ENCODE measurements at places on chromosomes 13 and 19.

- no peak for DNase-seq
These were observed 607.3 kb downstream of the UQCRFS1 start for GRCh38 chr19:28605501-28606268.

- no peak for DNase-seq
These were observed 36.2 kb downstream of the SPATA13 start for GRCh38 chr13:24196593-24197197.

DNA sequence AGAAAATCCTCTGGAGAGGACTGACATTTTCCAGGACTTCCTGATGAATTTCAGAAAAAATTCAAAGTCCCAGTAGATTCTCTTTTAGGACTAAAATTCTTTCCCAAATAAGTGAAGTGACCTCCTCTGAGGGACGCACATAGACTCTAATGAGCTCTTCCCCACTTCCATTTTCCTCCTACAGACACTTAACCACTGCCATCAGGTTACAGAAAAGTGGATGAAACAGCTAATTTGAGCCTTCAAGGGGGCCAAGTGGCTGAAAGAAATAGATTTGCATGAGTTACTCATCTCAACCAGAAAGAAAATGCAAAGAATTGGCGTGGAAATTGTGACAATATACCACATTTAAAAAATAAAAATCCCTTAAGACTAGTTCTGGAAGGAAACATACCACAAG, 185.3 kb upstream of the EDNRB start:
- DNase-seq = no peak

DNA sequence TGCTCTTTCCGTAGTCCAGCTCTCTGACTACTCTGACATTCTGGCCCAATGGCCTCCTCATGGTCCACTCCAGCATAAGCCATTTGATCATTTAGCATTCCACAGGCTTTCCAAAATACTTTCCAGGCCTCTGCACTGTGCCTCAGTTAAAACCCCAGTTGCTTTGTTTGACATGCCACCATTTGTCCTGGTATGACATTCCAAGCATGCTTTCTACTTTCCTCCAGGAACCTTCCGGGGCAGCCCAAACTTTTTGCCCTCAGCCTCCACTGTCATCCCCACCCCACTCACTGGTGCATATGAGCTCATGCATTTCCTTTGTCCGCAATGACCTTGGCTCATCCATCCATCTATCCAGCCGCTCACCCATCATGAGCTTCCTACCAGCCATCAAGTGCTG, 41.8 kb upstream of the WASF3 start:
- no peak for DNase-seq

- no peak for DNase-seq
These were observed 17.0 kb downstream of the PAK4 start for GRCh38 chr19:39142630-39143029.

GRCh38 chr13:55576389-55576788, 1564.3 kb upstream of the PRR20A start:
- DNase-seq = no peak

- DNase-seq = no peak
These were observed 334.0 kb downstream of the TBC1D4 start for GRCh38 chr13:75147946-75148345.

DNA sequence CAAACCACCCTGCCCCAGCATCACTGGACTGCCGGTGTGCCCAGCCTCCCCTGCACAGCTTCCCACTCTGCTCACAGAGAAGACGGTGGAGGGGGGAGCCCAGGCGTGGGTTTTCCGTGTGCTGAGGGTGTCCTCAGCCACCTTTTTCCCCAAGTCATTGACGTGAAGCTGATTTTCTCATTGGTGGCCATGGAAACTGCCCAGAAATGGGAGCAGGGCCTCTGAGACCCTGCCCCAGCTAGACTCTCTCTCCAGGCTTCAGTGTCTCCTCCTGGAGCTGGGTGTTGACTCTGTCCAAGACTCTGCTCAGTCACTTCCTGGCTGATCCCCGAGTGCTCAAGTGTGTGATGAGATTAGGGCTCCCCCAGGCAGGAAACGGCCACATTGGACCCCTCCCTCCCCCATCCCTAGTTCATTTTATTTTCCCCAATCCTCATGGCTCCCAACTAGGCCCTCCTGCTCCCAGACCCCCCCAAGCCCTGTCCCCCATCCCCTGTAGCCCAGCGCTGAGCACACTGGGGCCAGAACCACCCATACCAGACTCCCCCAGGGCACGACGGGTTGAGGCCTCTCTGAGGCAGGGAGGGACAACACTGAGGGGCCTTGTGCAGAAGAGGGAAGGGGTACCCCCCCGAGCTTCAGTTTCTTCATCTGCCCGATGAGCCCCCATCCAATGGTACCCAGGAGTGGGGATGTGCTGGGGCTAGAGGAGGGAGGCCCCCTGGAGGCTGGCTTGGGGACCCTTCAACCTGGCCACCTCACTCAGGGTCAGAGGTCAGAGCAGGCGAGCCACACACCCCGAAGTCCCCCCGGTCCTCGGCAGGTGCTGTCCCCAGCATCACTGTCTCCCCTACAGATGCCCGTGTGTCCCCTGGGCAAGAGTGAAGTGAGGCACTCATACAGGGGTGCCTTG, 1.2 kb upstream of the F2RL3 start:
- DNase-seq = no peak

DNA sequence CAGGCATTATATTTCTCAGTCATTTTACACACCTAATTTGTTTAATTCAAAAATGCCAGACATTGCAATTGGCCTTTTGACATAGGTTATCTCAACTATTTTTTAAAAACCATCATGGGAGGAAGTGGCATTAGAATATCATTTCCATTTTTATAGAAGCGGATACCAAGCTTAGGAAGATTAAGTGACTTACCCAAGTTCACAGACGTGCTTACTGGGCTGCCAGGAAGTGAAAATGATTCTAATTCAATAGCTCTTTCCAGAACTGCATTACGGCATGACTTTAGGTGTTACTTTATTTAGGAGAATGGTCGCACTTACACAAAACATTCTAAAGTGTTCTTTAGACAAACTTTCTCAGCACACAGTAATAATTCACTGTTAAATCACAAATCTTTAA, 231.9 kb downstream of the KLF12 start:
- no peak for DNase-seq

GRCh38 chr13:72258340-72258981, 391.5 kb upstream of the DACH1 start:
- no peak for DNase-seq

DNA sequence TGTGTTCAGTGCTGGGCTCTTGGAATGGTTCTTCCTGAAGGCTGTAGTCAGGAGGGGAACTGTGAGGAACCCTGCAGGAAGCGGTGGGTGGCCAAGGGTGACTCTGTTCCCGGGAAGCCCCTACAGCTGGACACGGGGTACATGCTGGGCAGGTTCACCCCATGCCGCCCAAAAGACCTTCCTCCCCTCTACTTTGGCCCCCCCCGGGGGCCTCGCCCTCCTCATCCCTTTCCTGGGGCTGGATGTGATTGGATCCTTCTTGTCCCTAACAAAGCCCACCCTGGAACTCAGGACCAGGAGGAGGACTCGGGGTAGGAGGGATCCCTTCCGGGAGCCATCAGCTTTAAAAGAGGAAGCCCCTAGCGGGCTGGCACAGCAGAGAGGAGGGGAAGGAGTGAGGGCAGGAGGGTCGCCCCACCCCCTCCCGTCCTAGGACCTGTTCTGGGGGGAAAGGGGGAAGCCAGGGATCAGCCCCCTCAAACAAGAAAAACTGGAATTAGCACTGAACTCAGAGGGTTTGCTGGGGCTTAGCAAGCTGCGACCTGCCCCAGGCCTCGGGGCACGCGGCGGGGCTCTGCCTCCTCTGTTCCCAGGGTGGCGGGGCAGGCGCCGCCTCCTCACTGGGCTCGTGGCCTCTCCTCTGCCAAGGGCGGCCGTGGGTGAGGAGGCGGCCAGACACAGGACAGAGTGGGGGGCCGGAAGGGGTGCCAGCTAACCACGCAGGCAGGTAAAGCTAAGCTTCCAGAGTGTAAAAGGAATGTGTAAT, 4.0 kb downstream of the CEBPA start:
- DNase-seq = no peak

- no peak for DNase-seq
These were observed 545.5 kb downstream of the UQCRFS1 start for GRCh38 chr19:28667348-28667977.

DNA sequence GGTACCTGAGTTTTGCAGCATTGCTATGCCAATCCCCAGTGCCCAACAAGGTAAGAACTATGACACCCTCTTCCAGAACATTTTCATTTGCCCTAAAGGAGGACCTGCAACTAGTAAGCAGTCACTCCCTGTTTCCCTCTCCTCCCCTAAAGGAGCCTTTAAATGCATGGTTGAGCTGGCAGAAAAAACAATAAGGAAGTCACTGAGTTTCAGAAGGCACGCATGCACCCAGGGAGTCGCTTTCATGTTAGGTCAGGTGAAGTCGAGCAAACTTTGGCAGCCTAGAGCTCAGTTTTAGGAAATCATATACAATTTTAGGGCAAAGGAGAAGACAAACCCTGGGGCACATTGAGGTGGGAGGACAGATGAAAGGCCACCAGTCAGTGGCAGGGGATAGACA, 11.8 kb downstream of the NLRP11 start:
- DNase-seq = no peak

GRCh38 chr13:78036841-78037240, 118.2 kb upstream of the EDNRB start:
- DNase-seq = no peak

- DNase-seq = no peak
These were observed 9.0 kb downstream of the TNFSF14 start for GRCh38 chr19:6660930-6661329.

GRCh38 chr19:16078759-16079707, 2.7 kb downstream of the TPM4 start:
- DNase-seq = no peak

- no peak for DNase-seq
These were observed 51.5 kb downstream of the INSR start for GRCh38 chr19:7242601-7243258.

GRCh38 chr19:41784743-41785142, 11.6 kb upstream of the CEACAM3 start:
- DNase-seq = no peak

GRCh38 chr13:113919761-113920559, 53.9 kb downstream of the C13orf46 start:
- no peak for DNase-seq

- no peak for DNase-seq
These were observed 2.9 kb upstream of the MAP1S start for GRCh38 chr19:17716309-17716929.

GRCh38 chr13:104996022-104996421, 1539.4 kb downstream of the EFNB2 start:
- no peak for DNase-seq

- DNase-seq = no peak
These were observed 23.6 kb downstream of the RANBP3 start for GRCh38 chr19:5954293-5954692.

DNA sequence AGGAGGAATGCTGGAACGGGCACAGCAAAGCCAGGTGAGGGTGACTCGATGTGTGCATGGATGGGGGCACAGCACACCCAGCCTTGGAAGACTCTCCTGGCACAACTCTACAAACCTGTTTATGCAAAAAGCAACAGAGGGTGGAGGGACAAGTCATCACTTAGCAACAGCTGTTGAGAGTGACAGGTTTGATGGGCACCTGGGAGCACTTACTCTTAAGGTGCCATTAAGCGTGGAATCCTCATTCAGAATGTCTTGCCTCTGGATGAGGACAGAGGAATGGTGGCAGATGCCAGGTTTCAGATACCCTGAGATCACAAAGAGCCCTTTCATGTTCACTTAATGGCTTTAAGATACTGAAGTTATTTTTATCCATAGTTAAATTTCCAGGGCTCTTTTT, 97.0 kb downstream of the DCT start:
- DNase-seq = no peak

DNA sequence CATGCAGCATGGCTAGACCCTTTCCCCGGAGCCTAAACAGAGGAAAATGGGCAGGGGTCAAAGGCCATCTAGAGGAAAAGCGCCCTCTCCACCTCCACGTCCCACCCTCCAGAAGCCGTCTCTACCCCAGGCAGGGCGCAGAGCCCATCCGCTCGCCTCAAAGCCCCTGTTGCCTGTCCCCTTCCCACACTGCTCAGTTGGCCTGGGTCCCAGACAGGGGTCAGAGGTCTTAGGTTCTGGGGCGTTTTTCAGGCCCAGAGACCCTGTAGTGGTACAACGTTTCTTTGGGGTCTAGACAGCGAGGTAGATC, 285 bp downstream of the TMEM143 start:
- no peak for DNase-seq

- DNase-seq = no peak
These were observed 2.0 kb upstream of the INAFM1 start for GRCh38 chr19:47272448-47273312.

DNA sequence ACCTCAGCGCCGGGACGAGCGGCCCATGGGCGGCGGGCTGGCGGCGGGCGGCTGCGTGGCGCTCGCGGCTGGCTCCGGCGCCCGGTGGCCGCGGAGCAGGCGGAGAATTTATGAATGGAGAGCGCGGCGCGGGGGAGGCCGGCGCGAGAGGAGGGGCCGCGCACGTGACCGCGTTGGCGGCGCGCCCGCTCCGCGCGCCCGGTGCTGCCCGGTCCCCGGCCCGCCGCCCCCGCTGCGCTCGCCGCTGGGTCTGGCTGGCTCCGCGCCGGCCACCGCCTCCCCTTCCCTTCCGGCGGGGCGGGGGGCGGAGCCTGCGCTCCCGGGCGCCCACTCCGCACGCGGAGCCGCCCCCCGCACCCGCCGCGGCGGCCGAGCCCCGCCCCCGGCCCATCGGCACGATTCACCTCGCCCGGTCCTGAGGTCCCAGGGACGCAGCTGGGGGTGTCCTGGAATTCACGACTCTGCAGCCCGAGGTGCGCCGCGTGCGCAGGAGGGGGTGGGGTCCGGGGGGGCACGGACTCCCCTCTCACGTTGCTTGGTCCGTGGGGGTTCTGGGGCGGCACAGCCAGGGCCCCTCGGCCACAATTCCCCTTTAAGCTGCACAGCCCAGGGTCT, at the start of gene CBARP:
CBARP (minus strand) TSS at position 252 of the 615 bp plus-strand sequence. CDS start 1,905 bp downstream, outside the sequence.
- DNase-seq = no peak

DNA sequence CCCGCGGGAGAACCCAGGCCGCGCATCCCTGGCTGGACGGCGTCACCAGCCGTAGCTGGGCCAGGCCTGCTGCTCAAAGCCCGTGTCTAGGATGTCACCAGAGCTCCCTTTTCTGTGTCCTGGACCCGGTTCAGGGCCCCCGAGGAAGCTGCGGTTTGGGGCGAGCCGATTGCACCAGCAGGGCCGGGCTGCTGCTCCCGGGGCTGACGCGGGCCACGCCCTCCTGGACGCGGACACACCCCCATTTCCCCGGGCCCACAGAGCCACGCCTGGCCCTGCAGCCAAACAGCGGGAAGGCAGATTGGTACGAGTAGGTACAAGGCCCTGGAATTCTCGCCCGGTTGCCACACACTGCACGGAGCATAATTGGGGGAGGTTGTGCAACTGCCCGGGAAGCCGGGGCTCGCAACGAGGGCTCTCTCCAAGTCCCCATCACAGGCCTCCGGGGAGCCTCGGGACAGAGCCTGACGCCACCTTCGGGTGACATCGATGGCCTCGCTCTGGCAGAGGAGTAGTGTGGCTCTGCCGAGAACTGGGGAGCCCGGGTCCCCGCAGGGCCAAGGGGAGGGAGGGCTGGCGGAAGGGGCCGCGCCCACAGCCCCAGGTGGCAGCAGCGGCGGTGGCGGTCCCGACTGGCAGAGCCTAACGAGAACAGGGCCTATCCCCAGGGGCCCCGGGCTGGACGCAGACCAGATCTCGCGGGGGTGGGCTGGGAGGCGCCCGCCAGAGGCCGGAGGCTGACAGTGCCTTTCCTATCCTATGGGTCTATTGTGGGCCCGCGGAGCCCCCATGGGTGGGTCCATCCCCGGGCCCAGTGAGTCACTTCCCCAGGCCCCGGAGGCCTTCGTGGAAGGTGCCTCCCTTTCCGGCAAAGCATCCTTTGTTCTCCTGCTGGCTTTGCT, 23.5 kb downstream of the KCTD15 start:
- no peak for DNase-seq

GRCh38 chr13:105144936-105145335, 1390.5 kb downstream of the EFNB2 start:
- DNase-seq = no peak

All from stimulated activated CD4-positive, alpha-beta T cell treated with anti-CD3 and anti-CD28 coated beads, Interleukin-1b, Interleukin-23, amount 100 ng/mL, for 4 hours (primary cell).